Sigmoid colon (tissue), 7 donors: ENCODE measurements at places on chromosomes 1 and 21. TPM values are rescaled to one million over a fixed set of nuclear protein-coding genes. Genes with fewer than 3 reads are reported as not detected.

DNA sequence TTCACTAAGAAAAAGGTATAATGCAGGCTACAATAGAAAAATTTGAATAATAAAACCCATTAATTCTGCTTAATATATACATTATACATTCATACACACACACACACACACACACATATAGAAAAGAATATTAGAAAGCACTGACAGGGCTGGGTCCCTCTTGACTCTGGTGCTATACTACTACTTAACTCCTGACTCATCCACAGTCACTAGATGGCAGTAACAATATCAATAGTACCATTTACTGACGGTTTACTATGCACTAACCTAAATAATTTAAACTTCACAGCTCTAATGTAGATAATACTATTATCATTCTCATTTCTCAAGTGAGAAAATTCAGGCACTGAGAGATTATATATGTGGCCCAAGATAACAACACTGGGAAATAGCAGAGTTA, 87.5 kb downstream of the COP1 start:
- no peak for DNase-seq
- H3K4me1 ChIP-seq = no peaks in the 10 kb centered on the region
- H3K36me3 ChIP-seq = no peaks in the 10 kb centered on the region
- H3K27ac ChIP-seq = no peak overlapping the region

DNA sequence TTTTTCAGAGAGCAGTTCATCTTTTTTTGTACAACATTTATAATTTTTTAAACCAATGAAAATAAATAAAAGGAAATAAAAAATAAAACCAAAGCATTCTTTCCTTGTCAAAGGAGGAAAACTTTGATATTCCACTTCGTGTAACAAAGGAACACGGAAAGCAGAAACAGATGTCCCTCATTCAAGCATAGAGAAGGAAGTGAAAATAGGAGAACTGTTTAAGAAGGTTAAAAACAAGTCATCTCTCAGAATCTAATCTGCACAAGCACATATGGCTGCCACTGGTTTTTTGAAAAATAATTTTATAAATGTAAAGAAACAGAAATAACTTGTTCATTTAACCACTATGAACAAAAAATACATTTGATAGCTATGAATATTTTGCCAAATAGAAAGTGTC, 35.9 kb upstream of the ZNF644 start:
- no peak overlapping the region for H3K4me3 ChIP-seq
- H3K36me3 ChIP-seq = no peaks in the 10 kb centered on the region
- H3K27ac ChIP-seq = no peak overlapping the region
- no peaks in the 10 kb centered on the region for H3K27me3 ChIP-seq
- no peak for DNase-seq

GRCh38 chr1:181704546-181704945, 221.2 kb downstream of the CACNA1E start:
- H3K4me3 ChIP-seq = no peak overlapping the region
- no peak for DNase-seq
- no peak overlapping the region for H3K27ac ChIP-seq
- H3K36me3 ChIP-seq = no peaks in the 10 kb centered on the region
- no peaks in the 10 kb centered on the region for H3K4me1 ChIP-seq

The NAV1 gene
- total RNA-seq = 44.9 TPM
